Chondrocyte (in vitro differentiated cells): ENCODE measurements at places on chromosomes 11 and 22. TPM values are rescaled to one million over a fixed set of nuclear protein-coding genes. Genes with fewer than 3 reads are reported as not detected.
A peak's percentile ranks its signal among the peaks of the same experiment; 100 is the strongest.

Gene PTGDR2
- 0.12 TPM in 1 of 3 replicates, not detected in the others for total RNA-seq

Gene SYNGR1
- total RNA-seq, result 15.0 to 18.4 TPM (median 16.5 TPM) in 3 replicates

Gene USP47
- 44.4 to 54.8 TPM (median 47.8 TPM) in 3 replicates for total RNA-seq

DNA sequence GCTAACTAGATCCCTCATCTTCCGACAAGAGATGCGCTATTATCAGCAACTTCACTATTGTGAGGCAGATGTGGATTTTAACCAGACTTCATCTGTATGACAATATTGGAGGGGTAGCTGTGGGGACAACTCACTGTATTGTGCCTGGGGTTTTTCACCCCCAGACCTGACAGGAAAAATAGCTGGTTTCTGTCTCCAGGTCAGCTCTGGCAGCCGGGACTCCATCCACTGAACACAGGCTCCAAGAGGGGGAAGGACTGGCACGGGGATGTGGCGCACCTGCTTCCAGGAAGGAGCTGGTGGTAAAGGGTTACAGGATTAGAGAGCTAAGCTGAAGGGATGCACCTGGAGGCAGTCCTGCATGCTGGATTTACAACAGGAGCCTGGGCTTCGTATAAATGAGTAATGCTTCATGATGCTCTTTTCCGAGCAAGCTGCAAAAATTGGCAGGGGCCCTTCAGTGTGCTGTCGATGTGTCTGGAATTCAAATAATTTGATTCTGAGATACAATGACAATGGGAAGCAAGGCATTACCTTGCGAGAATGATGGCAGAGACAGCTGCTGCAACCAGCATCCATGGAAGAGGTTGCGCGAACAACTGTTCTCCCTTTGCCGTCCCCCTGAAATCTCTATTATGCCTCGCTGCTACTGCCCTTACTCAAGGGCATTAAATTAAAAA is 49.5 kb downstream of the LMO2 start:
- no peaks in the 10 kb centered on the region for H3K36me3 ChIP-seq
- H3K27me3 ChIP-seq, result peaks cover 62% of the 10 kb centered on the region
- no peak overlapping the region for H3K27ac ChIP-seq

DNA sequence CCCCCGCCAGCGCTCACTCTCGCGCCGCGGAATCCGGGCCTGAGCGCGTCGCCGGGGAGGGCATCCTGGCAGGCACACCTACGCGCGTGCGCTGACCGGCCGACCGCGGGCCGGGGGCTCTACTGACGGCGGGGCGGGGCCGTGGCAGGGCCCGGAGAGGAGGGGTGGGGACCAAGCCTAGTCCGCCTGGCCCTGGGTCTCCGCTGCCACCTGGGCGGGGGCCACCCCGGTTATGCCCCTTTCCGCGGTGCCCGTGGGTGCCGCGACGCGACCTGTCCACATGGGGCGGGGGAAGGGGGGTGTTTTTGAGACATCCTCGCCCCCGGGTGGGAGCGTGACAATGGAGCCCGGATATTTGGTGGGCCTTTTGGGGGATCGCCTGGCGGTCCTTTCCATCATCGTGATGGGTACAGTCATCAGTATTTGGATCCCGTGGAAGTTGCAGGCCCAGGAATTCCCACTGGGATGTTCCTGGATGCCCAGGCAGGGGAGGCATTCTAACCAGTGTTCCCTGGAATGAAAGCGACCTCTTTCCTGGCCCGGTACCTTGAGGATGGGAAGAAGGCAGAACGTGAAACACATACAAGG is 2.2 kb downstream of the NCAM1 start:
- peaks cover 15% of the 10 kb centered on the region for H3K27me3 ChIP-seq
- peaks cover 20% of the 10 kb centered on the region for H3K4me1 ChIP-seq
- H3K4me3 ChIP-seq, result peak overlapping the region; percentile 89
- H3K27ac ChIP-seq, result no peak overlapping the region
- DNase-seq, result no peak
- H3K36me3 ChIP-seq, result no peaks in the 10 kb centered on the region

DNA sequence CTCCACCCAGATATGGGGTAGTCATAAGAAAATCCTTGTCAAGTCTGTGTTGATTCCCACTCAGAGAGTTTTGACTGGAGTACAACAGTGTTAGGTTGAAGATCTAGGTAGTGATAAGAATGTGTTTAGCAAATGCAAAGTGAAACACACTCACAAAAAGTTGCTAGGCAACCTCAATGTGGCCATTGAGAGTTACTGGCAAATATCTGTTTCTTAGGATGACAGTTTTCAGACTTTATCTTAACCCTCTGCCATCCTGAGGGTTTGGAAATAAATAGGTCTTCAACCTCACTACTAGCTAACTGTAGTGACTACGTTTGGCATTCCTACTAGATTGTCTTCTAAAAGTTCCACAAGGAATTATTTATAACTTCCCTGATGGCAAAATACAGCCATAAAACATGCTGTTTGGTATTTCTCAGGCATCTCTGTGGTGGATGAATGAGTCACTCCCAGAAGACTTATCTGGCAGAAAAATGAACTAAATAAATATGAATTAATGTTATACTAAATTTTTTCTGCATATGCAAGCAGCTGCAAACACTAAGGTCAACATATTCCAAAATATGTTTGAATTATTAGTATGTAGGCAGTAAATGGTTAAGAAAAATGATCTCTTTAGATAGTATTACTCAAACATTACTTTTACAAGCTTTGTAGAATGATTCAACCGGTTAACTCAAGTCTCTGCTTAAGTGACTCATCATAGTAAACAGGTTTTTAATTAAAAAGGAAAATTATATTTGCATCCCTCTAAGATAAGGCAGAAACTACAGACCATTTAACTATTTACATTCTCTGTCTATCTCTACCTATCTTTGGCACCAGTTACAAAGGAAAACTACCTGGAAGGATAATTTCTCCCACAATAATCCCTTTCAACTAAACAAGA is 17.1 kb upstream of the SYTL2 start:
- H3K27ac ChIP-seq, result peak overlapping the region; percentile 87
- no peaks in the 10 kb centered on the region for H3K36me3 ChIP-seq
- no peak for DNase-seq
- H3K4me1 ChIP-seq, result peaks cover 36% of the 10 kb centered on the region

DNA sequence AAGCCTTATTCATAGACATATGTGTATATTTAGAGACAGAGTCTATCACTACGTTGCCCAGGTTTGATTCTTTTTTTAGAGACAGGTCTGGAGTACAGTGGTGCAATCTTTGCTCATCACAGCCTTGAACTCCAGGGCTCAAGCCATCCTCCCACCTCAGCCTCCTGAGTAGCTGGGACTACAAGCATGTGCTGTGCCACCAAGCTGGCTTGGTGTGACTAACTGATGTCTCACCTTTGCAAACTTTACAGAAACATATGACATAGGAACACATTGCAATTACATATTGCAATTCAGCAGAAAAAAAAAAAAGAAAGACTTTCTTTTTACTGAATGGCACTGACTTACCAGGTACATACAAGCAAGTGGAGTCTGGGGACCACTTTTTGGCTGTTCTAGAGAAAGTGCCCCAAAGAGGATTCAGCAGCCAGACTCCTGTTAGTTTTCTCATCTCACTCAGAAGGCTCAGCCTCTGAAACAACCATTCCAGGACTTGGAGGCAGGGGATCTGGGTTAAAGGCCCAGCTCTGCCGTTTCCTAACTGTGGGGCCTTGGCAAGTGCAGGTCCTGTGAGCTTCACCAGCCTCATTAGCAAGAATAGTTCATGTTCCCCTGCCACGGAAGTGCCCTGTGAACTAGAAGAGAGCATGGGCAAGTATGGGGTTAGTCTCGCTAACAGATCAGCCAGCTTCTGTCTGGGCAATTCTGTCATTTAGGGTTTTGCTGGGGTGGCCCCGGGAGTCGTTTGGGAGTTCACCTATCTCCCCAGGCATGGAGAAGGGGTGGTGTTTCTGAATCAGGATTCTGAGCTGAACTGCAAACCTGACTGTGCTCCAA is 11.3 kb upstream of the NFAM1 start:
- H3K36me3 ChIP-seq, result no peaks in the 10 kb centered on the region
- H3K4me3 ChIP-seq, result no peak overlapping the region
- no peak overlapping the region for H3K27ac ChIP-seq

DNA sequence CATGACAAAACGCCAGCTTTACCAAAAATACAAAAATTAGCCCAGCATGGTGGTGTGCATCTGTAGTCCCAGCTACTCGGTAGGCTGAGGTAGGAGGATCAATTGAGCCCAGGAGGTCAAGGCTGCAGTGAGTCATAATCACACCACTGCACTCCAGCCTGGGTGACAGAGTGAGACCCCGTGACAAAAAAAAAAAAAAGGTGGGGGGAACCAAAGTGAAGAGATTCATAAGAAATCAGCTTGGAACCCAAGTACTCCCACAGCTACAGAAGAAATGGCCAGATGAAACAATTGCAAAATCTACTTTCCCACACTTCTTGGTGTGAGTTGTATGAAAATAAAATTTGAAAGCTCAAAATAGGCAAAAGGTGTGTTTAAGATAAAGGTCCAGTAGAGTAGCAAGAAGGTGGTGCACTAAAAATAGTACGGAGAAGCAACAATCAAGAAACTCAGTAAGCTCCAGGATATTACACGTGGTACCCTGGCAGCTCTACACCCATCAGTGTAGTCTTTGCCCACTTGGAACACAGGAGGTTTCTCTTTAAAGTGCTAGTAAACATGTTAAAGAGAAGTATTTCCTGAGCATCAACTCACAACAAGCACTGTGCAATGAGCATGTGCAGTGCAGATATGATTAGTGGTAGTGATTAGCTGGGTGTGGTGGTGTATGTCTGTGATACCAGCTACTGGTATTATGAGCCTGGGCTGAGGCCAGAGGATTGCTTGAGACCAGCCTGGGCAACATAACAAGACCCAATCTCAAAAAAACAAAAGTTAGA is 5.3 kb downstream of the HARBI1 start:
- no peak overlapping the region for H3K27ac ChIP-seq
- peaks cover 20% of the 10 kb centered on the region for H3K4me1 ChIP-seq
- H3K27me3 ChIP-seq, result no peaks in the 10 kb centered on the region
- no peak for DNase-seq
- H3K36me3 ChIP-seq, result no peaks in the 10 kb centered on the region

- H3K27ac ChIP-seq, result no peak overlapping the region
- H3K36me3 ChIP-seq, result peaks cover 2% of the 10 kb centered on the region
Observed at GRCh38 chr22:46113110-46113909, 37.0 kb upstream of the PPARA start.

DNA sequence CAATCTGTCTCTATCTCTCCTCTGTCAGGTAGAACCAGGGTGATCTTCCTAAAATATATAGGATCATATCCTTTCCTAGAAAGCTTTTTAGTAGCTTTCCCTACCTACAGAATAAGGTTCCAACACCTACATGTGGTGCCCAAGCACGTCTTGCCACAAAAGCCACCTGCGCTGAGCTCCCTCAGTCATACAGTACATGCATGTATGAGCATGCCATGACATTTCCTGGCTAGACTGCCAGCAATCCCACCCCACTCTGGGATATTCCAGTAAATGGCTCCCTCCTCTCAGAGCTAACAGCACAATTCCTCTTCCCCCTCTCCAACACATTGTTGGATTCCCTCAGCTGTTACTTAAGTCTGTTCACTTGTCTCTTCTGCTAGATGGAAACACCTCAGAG is 398.0 kb downstream of the TENM4 start:
- H3K4me1 ChIP-seq, result peaks cover 13% of the 10 kb centered on the region
- no peaks in the 10 kb centered on the region for H3K36me3 ChIP-seq
- DNase-seq, result no peak
- no peak overlapping the region for H3K4me3 ChIP-seq
- no peaks in the 10 kb centered on the region for H3K27me3 ChIP-seq

DNA sequence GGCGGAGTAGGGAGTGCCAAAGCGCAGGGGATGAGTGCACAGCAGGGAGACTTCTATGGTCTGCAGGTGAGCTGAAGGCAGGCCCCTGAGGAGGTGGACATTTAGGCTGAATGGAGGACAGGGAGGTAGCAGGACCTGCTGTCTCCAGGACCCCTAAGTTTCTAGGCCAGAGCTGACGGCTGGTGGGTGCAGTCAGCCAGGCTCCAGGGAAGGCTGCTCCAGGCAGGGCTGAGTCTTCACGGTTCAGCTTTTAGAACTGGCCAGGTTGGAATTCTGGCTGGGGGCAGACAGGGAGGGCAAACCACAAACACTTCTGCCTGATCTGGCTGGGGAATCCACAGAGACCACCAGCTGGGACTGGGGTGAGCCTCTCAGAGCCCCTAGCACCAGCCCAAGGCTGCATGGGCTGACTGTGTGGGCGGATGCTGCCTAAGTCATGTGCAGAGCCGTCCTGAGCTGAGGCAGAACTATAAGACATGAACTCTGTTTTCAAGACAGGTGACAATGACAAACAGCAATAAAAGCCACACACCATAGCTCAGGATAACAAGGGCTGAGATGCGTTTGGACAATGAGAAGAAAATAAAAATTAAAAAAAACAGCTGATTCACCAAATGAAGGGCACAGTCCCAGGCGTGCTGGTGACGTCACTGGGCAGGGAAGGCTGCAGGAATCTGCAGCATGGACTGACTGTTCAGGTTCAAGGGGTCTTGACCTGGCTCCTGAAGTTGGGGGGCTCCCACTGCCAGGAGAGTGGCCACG is 10.4 kb upstream of the MALAT1 start:
- peak; percentile 79 for DNase-seq
- H3K27ac ChIP-seq, result peak overlapping the region; percentile 100

DNA sequence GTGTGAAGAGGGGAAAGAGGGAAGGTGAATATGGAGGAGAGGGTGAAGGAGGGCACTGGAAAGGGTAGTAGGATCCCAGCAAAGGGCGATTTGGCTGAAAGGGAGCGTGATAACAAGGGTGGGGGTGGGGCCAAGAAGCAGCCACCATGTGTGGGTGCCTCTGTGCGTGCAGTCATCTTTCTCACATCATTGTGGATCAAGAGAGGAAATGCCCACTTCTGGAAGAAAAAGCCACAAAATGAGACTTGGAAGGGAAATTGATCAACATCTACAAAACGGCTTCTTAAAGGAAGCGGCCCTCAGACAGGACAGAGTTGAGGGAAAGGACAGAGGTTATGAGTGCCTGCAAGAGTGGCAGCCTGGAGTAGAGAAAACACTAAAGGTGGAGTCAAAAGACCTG is 1.2 kb upstream of the CXCR5 start:
- H3K27me3 ChIP-seq, result no peaks in the 10 kb centered on the region
- no peak overlapping the region for H3K4me3 ChIP-seq

GRCh38 chr11:7512525-7513233 is 1.1 kb upstream of the PPFIBP2 start:
- H3K36me3 ChIP-seq, result no peaks in the 10 kb centered on the region
- peaks cover 3% of the 10 kb centered on the region for H3K27me3 ChIP-seq
- H3K4me3 ChIP-seq, result peak overlapping the region; percentile 85
- H3K27ac ChIP-seq, result peak overlapping the region; percentile 89
- DNase-seq, result no peak

DNA sequence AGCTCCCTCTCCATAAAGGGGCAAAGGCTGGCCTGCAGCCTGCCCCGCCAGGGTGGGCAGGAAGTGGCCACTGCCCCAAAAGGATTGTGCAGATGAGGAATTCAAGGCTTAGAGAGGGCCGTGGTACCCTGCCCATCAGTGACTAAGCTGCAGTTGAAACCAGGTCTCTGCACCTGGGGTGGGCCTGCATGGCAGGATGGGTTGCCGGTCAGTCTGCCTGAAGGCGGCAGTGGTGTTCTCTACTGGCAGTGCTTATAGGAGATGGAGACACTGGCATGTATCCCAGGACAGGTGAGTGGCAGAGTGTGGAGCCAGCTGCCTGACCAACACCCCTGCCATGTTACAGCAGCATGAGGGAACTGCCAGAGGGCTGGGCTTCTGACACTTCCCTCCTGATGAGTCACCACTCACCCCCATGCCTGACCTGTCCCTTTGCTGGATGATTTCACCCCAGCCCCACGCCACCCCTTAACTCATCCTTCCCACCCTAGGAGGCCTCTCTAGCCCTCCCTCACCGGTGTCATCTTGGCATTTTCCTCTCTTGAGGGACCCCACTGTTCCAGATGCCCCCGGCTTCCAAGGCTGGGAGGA is 70.2 kb upstream of the LMO1 start:
- peaks cover 19% of the 10 kb centered on the region for H3K4me1 ChIP-seq
- no peaks in the 10 kb centered on the region for H3K36me3 ChIP-seq
- no peak for DNase-seq
- no peak overlapping the region for H3K4me3 ChIP-seq
